ENCODE measurements at places on chromosomes 5 and 9.

- DNase-seq: no peak
Observed at GRCh38 chr9:94761481-94761880, 35.0 kb downstream of the AOPEP start.

GRCh38 chr9:128714586-128715435 lies 9.1 kb downstream of the ZDHHC12 start:
- DNase-seq: no peak

DNA sequence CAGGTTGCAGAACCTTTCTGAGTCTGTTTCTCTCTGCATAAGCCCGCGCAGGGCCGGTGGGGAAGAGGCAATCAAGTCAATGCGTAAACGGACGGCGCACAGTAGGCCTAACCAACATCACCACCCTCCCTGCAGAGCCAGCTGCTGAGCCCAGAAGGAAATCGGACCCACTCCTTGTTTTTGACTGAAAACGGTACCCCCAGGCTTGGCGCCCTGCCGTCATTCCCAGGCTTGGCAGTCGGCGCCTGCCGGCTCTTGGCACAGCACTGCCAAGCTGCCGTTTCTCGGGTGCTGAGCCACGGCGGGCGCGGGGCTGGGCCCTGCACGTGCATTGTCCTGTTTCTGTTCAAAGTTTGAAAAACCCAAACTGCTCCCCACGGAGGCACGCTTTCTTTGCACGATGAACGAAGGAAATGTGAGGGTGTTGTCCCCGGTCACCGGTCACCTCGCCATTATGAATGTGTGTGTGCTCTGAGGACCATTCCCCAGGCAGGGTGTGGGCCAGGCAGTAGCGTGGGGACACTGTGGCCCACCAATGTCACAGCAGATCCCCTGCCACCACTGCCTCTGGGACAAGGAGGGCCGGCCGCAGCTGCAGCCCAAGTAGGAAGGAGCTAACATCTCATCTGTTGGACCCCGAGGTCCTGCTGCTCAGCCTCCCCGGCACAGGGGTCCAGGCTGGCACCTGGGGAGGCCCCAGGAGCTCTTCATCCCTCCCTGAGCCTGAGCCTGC lies 20.1 kb downstream of the FIBCD1 start:
- no peak for DNase-seq

- no peak for DNase-seq
Observed at GRCh38 chr9:111372297-111372696, 42.3 kb upstream of the OR2K2 start.

DNA sequence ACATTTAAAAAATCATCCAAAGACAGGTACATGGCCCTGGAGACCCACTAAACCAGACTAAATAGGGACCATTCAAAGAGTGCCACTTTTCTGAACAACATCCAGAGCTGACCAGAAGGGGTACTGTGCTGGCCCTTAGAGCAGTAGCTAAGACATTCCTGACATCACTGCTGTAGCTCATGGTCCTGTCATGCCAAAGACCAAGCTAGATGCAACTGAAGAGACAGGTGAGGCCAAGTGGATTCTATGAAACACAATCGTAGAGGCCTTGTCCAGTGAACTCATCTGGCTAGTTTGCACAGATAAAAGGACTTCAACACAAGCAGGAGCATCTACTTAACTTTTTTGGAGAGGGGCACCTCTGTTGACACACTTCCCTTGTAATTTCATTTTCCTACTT lies 43.3 kb downstream of the G3BP1 start:
- DNase-seq: no peak

DNA sequence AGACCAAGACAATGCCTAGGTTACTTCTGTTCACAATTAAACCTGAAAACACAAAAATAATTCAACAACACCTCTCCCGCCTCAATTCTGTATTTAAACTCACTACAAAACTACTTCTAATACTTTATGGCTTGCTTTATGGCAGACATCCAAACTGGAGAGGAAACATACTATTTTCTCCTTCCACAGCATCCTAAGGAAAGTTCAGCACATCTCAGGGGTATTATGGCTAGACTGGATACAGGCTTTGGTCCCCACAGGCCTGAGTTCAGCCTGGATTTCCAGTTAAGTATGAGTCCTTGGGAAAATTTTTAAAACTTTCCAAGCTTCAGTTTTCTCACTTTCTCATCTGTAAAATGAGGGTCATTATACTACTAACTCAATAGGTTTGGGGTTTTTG lies 480.2 kb downstream of the CAAP1 start:
- no peak for DNase-seq

GRCh38 chr5:172834415-172835289 lies 601 bp downstream of the ERGIC1 start:
- no peak for DNase-seq

DNA sequence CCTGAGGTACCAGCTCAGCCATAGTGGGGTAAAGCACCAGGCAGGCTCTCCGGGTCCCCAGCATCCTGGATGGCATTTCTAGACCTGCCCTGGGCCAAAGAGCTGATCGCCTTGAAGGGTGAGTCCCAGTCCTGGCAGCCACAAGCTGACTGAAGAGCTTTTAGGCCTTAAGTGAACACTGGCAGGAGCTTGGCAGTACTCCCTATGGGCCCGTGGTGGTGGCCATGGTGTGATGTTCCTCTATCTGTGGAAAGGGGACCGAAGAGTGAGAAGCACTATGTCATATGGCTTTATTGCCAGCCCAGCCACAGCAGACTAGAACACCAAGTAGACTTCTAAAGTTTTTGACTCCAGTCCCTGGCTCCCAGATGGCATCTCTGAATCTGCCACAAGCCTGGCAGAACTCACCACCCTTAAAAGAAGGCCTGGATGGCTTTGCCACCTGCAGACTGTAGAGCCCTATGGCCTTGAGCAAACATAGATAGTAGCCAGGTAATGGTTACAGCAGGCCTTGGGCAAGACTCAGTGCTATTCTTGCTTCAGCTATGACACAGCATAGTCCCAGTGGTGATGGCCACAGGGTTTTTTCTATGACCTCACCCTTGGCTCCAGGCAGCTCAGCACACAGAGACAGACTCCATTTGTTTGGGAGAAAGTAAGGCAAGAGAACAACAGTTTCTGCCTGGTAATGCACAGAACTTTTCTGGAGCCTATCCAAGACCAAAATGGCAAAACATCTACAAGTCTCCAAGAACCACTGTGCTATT lies 801.5 kb upstream of the DMAC1 start:
- no peak for DNase-seq

DNA sequence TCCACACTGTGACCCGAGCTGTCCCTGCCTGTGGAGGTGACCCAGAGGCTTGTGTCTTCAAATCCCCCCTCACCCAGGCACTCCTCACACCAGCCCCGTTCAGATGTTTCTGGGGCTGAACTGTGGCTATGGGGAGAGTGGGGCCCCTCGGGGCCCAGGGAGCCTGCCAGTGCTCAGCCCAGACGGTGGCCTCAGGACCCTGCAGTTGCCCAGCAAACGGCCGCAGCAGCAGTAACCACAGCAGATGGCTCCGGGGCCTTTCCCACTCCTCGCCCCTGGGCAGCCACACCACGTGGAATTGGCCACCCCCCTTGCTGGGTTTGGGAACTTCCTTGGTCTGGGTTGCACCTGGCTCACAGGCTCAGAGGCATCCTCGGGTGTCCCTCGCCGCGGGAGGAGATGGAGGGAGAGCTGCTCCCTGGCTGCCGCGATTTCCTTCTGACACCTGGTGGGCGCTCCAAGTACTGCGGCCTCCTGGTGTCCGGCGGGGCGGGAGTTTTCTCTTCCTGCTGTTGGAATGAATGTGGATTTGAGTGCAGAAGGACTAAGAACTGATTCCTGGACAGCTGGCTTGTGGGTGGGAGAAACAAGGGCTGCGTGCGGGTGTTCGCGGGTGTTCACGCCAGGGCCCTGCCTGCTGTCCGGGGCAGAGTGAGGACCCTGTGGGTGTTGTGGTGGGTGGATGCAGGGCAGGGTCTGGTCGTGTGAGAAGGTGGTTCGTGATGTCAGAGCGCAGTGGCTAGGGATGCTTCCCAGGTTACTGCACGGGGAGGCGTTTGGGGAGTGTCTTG lies 97.5 kb downstream of the COL5A1 start:
- no peak for DNase-seq

- DNase-seq: no peak
Observed at GRCh38 chr9:71162126-71162525, 40.7 kb upstream of the TRPM3 start.

- no peak for DNase-seq
Observed at GRCh38 chr9:8053501-8053900, 253.9 kb upstream of the DMAC1 start.

- DNase-seq: no peak
Observed at GRCh38 chr5:106311230-106311915, 1359.4 kb downstream of the EFNA5 start.

GRCh38 chr9:105007143-105007542 lies 79.2 kb upstream of the ABCA1 start:
- DNase-seq: peak; percentile 69

DNA sequence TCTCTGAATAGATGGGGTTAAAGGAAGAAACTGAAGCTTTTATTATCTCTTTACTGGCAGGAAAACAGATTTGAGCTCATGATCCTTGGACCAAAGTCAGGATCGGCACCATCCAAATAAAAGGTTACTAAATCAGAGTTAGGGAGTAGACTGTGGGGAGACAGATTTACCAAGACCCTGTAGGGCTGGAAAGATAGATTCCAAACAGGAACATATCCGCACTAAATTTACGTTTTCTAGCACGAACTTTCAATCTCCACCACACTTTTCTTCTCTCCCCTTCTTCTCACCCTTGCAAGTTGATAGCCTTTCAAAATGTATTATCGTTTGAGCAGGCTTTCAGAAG lies 120.0 kb upstream of the HMHB1 start:
- no peak for DNase-seq

- DNase-seq: peak; percentile 47
Observed at GRCh38 chr9:16987026-16987425, 116.6 kb upstream of the BNC2 start.

- DNase-seq: no peak
Observed at GRCh38 chr5:54545796-54546195, 28.2 kb downstream of the SNX18 start.

- no peak for DNase-seq
Observed at GRCh38 chr5:160931283-160931682, 79.3 kb upstream of the ATP10B start.
